Heart right ventricle (tissue), 16 donors: ENCODE measurements at places on chromosomes 11 and 22.

DNA sequence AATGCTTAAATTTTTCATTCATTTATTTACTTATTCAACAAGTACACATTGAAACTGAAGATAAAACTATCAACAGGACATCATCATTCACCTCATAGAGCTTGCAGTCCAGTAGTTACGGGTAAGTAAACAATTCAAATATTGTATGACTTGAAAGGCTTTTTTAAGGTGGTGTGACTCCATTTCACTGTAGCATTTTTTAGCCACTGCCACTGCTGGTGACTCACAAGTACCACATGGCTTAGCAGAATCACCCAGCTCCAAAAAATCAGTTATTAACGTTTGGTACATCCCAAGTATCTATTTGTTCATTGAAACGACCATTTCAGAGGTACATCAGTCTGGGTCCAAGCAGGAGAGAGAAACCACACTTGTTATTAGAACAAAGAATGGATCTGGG, 427.9 kb upstream of the DDI1 start:
- DNase-seq = no peak

DNA sequence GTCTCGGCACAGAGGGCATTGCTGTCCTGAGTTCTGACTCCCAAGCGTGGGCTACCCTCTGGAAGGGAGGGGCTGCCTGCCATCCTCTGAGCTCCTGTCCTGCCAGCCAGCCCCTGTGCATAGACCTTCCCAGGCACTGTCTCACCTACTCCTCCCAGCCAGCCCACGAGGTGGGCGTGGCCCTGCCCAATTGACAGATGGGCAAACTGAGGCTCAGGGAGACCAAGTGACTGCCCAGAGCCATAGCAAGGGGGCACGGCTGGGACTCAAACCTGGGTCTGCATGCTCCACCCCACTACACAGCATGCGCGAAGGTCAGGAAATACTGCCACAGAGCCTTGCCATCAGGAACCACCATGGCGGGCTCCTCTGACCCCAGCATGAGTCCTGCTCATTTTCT, 29.4 kb upstream of the PRR5 start:
- DNase-seq = no peak

DNA sequence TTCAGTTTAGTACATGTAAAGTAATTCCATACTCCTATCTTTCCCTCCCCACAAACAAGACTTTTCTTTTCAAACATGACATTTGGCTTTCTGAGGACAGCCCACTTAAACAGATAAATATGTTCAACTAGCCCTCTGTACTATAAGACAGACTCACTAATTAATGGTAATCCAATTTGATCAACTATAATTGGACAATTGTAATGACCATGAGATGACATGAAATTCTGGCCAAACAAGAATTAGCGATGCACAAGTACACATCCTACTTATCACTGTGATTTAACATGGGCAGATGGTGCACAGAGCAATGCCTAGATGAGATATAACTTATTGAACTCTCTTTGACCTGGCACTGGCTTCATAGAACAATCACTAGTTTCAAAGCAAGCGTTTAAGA, 1033.7 kb upstream of the CCDC90B start:
- no peak for DNase-seq

GRCh38 chr11:19766810-19767209, 54.2 kb downstream of the NAV2 start:
- DNase-seq = no peak

- DNase-seq = no peak
These were observed 14.7 kb downstream of the ZDHHC24 start for GRCh38 chr11:66530927-66531709.

DNA sequence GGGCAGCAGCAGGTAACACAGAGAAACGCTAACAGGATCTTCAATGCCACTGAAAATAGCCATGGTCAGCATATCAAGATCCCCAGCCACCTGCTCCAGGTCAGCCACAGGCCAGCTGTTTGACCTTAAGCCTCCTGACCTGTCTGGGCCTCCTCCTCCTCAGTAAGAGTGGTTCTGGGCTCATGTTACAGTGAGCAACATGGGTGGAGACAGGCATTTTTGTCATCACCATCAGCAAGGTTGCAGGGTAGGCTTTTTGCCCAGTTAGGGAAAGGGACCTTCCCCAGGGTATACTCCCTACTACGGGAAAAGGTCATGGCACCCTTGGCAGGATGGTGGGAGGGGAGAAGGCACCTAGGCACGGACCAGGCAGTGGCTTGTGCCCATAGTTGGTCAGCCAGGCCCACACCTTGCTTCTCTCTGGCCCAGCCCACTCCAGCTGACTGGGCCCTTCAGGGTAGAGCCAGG, 131.8 kb upstream of the PARVA start:
- no peak for DNase-seq

GRCh38 chr22:38618682-38619081, 37.5 kb downstream of the FAM227A start:
- no peak for DNase-seq

GRCh38 chr11:86486261-86487030, 111.8 kb downstream of the CCDC81 start:
- no peak for DNase-seq

DNA sequence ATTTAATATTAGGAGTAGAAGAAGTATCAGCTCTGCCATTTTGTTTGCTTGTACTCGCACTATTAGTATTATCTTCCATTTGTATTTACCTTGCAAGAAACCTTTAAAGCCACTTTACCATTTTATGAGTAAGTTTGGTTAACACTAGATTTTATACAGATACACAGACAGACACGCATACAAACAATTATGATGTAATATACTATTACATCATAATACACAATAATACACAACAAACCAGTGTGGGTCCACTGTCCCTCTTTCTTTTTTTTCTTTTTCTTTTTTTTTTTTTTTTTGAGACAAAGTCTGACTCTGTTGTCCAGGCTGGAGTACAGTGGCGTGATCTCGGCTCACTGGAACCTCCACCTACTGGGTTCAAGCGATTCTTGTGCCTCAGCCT, 170.3 kb upstream of the NARS2 start:
- DNase-seq = no peak

DNA sequence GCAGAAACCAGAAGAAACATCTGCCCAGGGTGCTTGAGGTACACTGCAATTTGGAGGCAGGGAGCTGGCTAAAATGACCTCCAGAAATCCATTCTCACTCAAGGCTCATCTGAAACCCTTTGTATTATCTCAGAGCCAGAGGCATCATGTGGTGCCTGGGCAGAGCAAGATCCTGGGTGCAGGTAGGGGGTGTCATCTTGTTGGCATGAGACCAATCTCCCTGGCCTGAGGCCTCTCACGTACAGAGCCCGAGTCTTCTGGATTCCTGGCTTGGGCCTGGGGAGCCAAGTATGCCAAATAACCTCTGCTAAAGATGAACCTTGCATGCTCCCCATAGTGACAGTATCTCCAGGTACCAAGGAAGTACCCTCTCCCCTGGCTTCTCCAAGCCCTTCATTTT, 2.4 kb downstream of the LMO1 start:
- DNase-seq = no peak

GRCh38 chr11:122755409-122755808, 82.9 kb upstream of the CRTAM start:
- DNase-seq = no peak

GRCh38 chr11:20529757-20530156, 69.7 kb upstream of the SLC6A5 start:
- no peak for DNase-seq

DNA sequence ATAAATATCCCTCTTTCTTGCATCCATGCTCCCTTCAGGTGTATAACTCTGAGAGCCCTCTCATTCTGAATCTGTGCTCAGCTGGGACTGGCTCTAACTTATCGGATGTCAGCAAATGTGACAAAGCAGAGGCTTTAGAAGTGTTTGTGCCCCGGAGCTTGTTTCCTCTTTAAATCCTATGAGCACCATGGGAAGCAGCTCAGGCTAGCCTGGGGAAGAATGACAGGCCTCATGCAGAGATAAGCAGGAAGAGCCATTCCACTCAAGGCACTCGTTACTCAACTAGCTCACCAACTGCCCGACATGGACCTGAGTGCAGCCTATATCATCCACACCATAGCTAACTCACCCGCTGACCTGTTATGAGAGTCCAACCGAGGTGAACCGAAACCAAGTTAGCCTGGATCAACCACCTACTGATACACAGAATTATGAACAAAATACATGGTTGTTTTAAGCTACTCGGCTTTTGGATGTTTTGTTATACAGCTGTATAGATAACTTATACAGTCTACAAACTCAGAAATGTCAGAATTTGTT, 990.7 kb downstream of the NTM start:
- DNase-seq = no peak

- DNase-seq = no peak
These were observed 37.4 kb downstream of the PRDM10 start for GRCh38 chr11:129965248-129965647.

DNA sequence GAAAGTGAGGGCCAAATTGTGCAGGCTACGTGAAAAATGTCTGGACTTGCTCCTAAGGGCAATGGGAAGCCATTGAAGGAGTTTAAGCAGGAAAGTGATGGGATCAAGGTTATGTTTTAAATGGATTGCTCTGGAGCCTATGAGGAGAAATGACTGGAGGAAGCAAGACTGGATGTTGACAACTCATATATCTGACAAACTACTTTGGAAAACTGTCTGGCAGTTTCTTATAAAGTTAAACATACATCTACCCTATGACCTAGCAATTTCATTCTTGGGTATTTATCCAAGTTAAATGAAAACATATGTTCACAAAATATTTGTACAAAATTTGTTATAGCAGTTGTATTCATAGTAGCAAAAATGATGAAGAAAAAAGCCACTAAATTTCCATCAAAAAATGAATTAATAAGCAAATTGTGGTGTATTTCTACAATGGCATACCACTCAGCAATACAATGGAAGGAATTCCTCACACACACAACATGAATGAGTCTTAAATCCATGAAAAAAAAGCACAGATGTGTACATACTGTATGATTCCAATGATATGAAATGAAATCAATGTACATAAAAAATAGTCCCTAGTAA, 24.1 kb downstream of the FZD4 start:
- no peak for DNase-seq

- no peak for DNase-seq
These were observed 7.9 kb downstream of the GNB1L start for GRCh38 chr22:19846620-19847344.

DNA sequence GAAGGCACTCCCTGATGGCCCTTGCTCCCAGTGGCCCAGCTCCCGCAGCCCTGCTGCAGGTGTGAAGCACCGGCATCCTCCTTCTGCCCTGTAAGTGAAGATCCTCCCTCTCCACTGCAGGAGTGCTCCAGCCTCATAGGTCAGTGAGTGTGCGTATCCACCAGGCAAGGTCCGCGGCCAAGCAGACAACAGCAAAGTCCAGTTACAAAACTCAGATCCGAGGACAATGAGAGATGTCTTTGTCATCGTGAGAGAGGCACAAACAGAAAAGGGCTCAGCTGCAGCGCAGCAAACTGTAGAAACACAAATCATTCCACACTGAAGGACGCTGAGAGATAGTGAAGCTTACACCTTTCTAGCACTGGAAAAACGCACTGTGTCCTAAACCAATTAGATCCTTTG, 46.1 kb downstream of the MYH9 start:
- DNase-seq = no peak

GRCh38 chr11:101567071-101567470, 16.7 kb downstream of the TRPC6 start:
- no peak for DNase-seq

- no peak for DNase-seq
These were observed at the start of gene WNT7B for GRCh38 chr22:45977003-45977411. TSS of gene WNT7B (minus strand) at chr22:45977162. CDS start at chr22:45976754, 408 bp downstream.

- DNase-seq = no peak
These were observed 223.1 kb upstream of the B3GAT1 start for GRCh38 chr11:134634897-134635831.

DNA sequence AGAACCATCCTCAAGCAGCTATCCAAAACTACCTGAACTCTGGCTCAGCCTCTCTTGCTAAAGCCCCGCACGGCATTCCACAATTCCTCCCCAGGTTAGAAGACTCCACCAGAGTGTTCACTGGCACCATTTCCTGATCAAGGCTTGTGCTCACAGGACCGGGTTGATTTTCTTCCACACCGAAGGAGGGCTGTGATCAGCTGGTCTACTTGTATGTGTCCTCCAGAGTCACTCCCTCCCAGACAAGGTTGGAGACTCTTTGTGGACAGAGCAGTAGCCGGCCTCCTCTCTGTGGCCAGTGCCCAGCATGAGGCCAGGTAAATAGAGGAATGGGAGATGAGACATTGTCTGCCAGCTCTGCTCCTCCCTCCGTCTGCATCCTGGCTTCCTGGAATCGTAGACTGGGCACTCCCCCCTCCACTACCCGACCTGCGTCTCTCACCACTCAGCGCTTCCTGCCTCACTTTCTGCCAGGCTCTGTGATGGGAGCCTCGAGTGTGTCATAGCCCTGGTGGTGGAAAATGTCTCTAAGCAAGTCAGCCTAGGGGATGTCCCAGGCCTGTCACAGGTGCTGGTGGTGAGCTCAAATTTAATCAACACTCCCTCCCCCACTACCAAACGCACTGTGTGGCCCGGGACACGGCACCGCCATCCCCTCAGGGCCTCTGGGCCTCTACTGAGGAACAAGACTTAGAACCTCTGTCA, 12.5 kb upstream of the TMPRSS6 start:
- DNase-seq = no peak

DNA sequence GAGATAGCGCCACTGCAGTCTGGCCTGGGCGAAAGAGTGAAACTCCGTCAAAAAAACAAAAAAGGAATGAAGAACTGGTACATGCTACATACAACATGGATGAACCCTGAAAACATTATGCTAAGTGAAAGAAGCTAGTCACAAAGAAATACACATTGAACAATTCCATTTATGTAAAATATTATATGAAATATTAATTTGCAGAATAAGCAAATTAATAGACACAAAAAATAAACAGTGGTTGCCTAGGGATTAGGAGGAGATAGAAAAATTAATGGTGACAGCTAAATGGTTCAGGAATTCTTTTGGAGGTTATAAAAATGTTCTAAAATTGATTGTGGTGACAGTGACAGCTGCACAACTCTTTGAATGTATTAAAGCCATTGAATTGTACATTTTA, 14.7 kb downstream of the PRDM10 start:
- no peak for DNase-seq

GRCh38 chr11:120168108-120168959, 30.4 kb upstream of the TRIM29 start:
- no peak for DNase-seq

DNA sequence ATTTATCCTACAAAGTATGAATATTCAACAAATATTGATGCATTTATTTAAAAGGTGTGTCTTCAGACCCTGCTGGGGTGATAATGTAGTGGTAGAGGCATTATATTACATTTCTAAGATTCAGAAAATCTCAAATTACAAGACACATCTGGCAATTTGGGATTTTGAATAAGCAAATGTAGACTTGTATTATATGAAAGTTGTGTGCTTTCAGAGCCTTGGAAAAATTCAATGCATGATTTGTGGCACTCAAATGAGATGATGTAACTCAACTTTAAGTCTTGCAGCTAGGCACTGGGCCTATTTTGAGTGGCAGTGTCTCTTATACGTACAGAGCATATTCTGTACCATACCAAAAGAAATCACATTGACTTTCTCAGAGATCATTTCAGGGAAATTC, 214.4 kb downstream of the ETS1 start:
- DNase-seq = no peak

DNA sequence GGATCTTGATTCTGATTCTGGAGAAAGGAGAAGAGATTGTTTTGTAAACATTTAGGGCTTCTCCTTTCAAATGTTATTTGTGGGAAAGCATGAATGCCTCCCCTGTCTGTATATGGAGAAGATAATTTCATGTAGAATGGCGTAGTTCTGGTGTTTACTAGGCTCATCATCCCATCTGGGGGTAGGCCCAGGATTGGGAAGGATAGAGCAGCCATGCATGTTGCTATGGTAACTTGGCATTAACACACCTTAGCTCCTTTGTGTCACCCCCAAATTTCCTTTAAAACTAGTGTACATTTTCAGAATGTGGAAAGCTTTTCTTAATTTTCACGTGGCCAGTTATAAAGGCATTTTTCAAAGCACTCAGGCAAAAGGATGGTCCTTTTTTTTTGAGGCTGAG, 57.5 kb upstream of the EED start:
- no peak for DNase-seq
